Chondrocyte (in vitro differentiated cells): ENCODE measurements at places on chromosomes 4 and X. TPM values are rescaled to one million over a fixed set of nuclear protein-coding genes. Genes with fewer than 3 reads are reported as not detected.

DNA sequence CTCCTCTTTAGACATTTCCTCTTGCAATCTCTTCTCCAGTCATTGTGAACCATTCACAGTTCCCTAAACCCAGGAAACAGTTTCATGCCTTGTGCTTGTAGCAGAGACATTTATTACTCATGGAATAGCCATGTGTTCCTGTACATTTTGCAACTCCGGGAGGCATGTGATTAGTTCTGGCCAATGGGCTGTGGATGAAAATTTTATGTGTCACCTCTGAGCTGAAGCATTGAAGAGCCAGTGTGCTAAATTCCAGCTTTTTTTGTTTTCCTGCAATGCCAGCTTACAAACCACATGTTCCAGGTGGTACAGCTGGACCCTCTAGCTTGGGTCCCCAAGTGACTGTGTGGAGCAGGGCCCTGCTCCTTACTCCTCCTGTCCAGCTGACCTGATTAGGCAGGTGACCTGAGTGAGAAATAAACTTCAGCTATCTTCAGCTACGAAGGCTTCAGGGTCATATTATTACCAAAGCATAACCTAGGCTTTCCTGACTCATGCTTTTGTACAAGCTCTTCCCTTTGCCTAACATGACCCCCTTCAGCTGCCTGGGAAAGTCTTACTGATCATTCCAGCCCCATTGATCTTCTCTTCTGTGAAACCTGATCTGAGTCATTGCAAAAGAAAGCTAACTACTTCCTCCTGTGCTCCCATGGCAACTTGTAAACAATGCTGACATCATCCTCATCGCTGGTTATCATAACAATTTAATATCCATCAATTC is 200.4 kb downstream of the PTTG2 start:
- no peak overlapping the region for H3K4me3 ChIP-seq
- H3K27me3 ChIP-seq = no peaks in the 10 kb centered on the region
- peaks cover 4% of the 10 kb centered on the region for H3K36me3 ChIP-seq
- peaks cover 22% of the 10 kb centered on the region for H3K4me1 ChIP-seq
- H3K27ac ChIP-seq = peak overlapping the region; percentile 45

DNA sequence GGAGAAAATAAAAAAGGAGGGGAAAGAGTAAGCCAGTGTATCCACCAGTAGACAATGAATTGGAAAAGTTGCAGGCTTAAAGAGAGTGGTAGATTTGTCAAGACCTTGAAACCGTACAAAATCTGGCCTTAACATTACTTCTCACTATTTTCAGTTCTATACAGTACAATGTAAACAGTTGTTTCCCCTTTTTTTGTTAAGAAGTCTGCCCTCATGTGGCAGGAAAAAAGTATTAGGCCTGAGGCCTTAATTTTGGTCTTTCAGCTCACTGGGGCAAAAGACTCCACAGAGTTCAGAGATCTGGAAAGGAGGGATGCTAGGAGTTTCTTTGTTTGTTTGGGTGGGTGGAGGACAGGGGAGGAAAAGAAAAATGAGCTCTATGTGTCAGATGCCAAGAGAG is 92.8 kb upstream of the CCDC160 start:
- H3K27me3 ChIP-seq = no peaks in the 10 kb centered on the region
- no peak overlapping the region for H3K4me3 ChIP-seq
- no peaks in the 10 kb centered on the region for H3K4me1 ChIP-seq
- no peak for DNase-seq
- H3K27ac ChIP-seq = no peak overlapping the region

DNA sequence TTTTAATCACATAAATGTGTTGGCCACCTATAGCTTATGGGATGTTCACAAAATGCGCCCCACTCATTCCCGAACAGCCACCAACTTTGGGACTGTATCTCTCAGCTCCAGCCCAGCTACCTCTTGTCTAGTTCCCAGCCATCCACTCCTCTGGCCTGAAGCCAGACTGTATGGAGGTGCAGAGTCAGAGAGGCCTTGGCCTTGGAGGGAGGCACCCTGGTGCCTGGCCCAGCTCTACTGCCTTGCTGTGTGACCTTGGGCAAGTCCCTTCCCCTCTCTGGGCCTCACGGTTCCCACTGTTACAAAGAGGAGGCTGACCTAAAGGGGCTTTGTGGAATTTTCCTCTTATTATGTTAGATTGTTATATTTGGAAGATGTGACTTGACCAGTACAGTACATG is 13.9 kb downstream of the MAMLD1 start:
- H3K4me3 ChIP-seq = no peak overlapping the region
- H3K4me1 ChIP-seq = peaks cover 4% of the 10 kb centered on the region
- DNase-seq = no peak
- H3K27me3 ChIP-seq = no peaks in the 10 kb centered on the region
- H3K36me3 ChIP-seq = no peaks in the 10 kb centered on the region
- no peak overlapping the region for H3K27ac ChIP-seq

GRCh38 chrX:45068569-45068968 is 132.1 kb downstream of the DIPK2B start:
- no peaks in the 10 kb centered on the region for H3K27me3 ChIP-seq
- H3K4me1 ChIP-seq = peaks cover 10% of the 10 kb centered on the region
- peaks cover 6% of the 10 kb centered on the region for H3K36me3 ChIP-seq
- H3K27ac ChIP-seq = peak overlapping the region; percentile 63
- no peak overlapping the region for H3K4me3 ChIP-seq

DNA sequence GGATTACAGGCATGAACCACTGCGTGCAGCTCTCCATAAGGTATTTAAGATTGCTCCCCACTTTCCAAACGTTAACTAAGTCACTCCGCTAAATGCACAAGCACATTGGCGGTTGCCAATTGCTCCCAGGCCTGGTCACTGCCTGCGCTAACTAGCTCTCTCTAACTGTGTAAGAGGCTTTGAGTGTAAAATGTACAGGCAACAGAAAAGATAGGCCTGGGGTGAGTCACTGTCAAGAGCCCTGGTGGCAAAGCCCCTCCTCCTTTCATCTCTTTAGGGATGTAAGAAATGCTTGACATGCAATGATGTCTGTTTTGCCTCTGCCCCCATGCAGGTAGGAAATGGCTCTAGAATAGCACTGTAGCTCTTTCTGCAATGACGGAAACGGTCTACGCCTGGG is 329.7 kb upstream of the GATB start:
- H3K36me3 ChIP-seq = peaks cover 1% of the 10 kb centered on the region
- H3K27ac ChIP-seq = peak overlapping the region; percentile 86
- H3K4me3 ChIP-seq = no peak overlapping the region

DNA sequence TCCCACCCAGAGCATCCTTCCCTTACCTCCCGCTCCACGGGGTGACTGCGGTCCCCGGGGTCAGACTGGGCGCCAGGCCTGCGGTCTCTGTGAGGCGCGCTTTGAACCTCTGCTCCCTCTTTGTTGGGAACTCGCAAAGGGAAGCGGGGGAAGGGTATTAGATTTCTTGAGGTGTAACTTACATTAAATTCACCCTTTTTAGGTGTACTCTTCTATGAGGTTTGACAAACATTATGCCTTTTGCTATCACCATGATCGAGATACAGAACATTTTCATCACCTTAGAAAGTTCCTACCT is 569 bp downstream of the DCK start:
- peak overlapping the region; percentile 88 for H3K27ac ChIP-seq
- no peaks in the 10 kb centered on the region for H3K27me3 ChIP-seq
- peaks cover 49% of the 10 kb centered on the region for H3K4me1 ChIP-seq
- DNase-seq = no peak

- no peak overlapping the region for H3K4me3 ChIP-seq
- H3K4me1 ChIP-seq = peaks cover 15% of the 10 kb centered on the region
- DNase-seq = no peak
- H3K36me3 ChIP-seq = peaks cover 1% of the 10 kb centered on the region
- no peaks in the 10 kb centered on the region for H3K27me3 ChIP-seq
Observed at GRCh38 chr4:168440442-168441264, 39.6 kb downstream of the DDX60L start.

GRCh38 chr4:97762115-97762512 is 381.2 kb downstream of the STPG2 start:
- H3K27ac ChIP-seq = no peak overlapping the region
- no peak for DNase-seq
- H3K36me3 ChIP-seq = no peaks in the 10 kb centered on the region
- H3K4me3 ChIP-seq = no peak overlapping the region
- no peaks in the 10 kb centered on the region for H3K27me3 ChIP-seq

GRCh38 chrX:29496636-29497180 is 718.7 kb upstream of the MAGEB2 start:
- no peak overlapping the region for H3K27ac ChIP-seq
- peaks cover 6% of the 10 kb centered on the region for H3K27me3 ChIP-seq

GRCh38 chr4:110364911-110365520 is 110.9 kb upstream of the ENPEP start:
- no peak for DNase-seq
- H3K27me3 ChIP-seq = peaks cover 7% of the 10 kb centered on the region
- no peak overlapping the region for H3K4me3 ChIP-seq

DNA sequence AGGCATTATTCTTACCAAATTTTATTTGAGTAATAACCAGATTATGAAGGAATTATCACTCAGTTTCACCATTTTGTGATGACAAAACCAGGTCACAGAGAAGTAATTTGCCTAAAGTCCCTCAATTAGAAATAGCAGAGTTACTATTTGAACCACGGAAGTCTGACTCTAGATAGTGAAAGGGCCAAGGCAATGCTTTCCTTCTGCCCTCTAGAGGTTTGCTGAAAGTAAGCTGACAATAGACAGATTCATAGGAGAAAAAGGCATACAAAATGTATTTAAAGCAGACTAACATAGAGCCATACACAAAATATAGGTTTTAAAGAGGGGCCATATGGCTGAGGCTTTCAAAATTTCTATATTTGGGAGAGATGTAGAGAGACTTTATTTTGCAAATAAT is 43.1 kb downstream of the CXXC4 start:
- H3K36me3 ChIP-seq = no peaks in the 10 kb centered on the region
- no peaks in the 10 kb centered on the region for H3K27me3 ChIP-seq
- H3K27ac ChIP-seq = no peak overlapping the region
- no peak for DNase-seq
- H3K4me3 ChIP-seq = no peak overlapping the region

DNA sequence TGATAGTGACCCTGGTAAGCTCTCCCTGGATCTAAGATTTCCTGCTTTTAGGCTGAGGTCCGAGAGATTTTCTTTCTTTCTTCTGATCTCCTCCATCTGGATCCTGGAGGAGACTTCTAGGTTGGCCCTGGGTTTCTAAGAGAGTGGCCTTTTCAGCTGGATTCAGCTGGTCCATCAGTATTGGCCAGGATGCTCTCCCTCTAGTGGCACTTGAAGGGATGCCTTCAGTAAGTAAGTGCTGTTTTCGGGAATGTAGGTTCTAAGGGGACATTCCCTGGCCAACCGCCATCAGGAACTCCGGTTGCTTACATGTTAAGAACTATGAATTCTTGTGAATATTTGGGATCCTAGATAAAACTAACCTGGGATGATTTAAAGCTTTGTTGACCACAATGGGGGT is 56.9 kb downstream of the SERTM2 start:
- no peak overlapping the region for H3K4me3 ChIP-seq
- no peak for DNase-seq
- no peak overlapping the region for H3K27ac ChIP-seq
- no peaks in the 10 kb centered on the region for H3K36me3 ChIP-seq
- no peaks in the 10 kb centered on the region for H3K4me1 ChIP-seq

- H3K27me3 ChIP-seq = no peaks in the 10 kb centered on the region
- H3K4me3 ChIP-seq = no peak overlapping the region
- no peak overlapping the region for H3K27ac ChIP-seq
- peaks cover 20% of the 10 kb centered on the region for H3K4me1 ChIP-seq
- peaks cover 3% of the 10 kb centered on the region for H3K36me3 ChIP-seq
Observed at GRCh38 chr4:173367946-173368345, 2.8 kb upstream of the SAP30 start.

The DSPP gene
- not detected in 3 replicates for total RNA-seq

The TEX11 gene
- not detected in 3 replicates for total RNA-seq

The HSFX4 gene
- total RNA-seq = not detected in 3 replicates

The CENPI gene
- total RNA-seq = 4.6 to 5.7 TPM (median 5.6 TPM) in 3 replicates
